ENCODE measurements at places on chromosomes 1 and 21.

DNA sequence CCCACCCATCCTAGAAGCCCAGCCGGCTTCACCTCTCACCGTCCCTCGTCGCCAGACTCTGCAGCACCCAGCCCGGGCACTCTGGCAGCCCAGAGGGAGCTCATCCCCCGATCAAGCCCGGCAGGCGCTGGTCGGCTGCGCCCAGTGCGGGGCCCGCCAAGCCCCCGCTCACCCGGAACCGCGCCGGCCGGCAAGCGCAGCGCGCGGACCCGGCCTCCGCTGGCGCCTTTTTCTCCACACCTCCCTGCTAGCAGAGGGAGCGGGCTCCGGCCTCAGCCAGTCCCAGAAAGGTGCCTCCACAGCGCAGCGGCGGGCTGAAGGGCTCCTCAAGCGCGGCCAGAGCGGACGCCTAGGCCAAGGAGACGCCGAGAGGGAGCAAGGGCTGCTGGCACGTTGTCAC, 2023.3 kb downstream of the NCAM2 start:
- DNase-seq, result no peak

GRCh38 chr1:234932511-234933430, 195.9 kb downstream of the TOMM20 start:
- no peak for DNase-seq

- no peak for DNase-seq
Measured at GRCh38 chr1:88035578-88035977, 648.5 kb upstream of the PKN2 start.

DNA sequence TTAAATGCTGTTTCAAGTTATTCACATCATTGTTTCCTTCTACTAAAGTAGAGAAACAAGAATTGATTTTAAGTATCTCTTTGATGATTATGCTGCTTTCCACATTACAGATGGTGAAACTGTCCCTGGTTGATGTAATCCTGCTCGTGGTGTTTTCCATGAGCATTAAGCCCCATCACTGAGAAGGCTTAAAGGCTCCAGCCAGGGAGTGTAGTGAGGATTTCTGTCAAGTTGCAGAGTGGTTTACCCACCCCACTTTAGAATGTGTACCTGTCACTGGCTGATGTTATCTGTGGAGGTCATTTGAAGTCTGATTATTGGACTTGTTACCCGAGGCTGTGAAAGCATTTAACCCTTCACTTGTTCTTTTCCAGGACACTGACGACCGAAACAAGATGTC, 12.9 kb downstream of the CERS2 start:
- DNase-seq, result no peak

GRCh38 chr1:33244143-33244808, 12.0 kb upstream of the ZNF362 start:
- no peak for DNase-seq

DNA sequence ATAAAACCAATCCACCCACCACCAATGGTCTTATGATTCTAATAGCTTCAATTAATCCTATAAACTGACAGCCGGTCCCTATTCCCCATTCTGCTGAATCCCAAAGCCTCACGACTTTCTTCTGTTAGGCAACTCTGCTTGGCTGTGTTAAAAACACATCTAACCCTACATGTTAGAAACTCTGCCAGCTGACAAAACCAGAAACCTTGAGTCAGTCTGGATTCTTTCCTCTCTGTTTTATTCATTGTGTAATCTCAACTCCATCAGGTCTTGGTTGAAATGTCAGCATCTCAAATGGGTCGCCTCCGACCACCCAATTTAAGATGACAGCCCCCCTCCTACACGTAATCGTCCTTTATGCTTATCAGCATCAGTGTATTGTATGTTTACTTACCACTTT, 312.1 kb downstream of the DISC1 start:
- no peak for DNase-seq

GRCh38 chr21:45403825-45404729, 888 bp upstream of the COL18A1 start:
- no peak for DNase-seq

Measured in right renal pelvis (tissue), 4 donors.